NCI-H1436 (cell line): ENCODE measurements at places on chromosomes 3 and 15.
A peak's percentile ranks its signal among the peaks of the same experiment; 100 is the strongest.

DNA sequence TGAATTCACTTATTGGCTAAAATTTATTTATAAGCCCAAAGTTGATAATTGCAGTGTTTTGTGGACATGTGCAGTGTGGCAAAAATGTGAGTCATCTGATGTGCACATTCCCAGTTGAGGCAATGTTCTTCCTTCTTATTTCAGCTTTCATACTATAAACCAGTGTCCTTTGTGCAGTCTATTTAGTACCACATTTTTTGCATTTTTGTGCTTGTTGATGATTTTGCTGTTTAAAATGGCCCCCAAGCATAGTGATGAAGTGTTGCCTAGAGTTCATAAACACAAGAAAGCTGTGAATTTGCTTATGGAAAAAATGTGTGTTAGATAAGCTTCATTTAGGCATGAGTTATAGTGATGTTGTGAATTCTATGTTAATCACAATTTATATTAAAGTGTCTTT lies 19.4 kb upstream of the IL20RB start:
- DNase-seq: no peak

GRCh38 chr3:79184251-79184650 lies 583.5 kb downstream of the ROBO1 start:
- no peak for DNase-seq

DNA sequence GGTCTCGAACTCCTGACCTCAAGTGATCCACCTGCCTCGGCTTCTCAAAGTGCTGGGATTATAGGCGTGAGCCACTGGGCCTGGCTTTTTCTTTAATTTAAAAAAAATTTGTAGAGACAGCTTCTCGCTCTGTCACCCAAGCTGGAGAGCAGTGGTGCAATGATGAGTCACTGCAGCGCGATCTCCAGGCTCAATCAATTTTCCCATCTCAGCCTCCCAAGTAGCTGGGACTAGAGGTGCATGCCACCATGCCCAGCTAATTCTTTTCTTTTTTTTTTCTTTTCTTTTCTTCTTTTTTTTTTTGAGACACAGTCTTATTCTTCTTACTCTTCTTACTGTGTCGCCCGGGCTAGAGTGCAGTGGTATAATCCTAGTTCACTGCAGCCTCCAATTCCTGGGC lies 19.8 kb downstream of the TUBGCP4 start:
- no peak for DNase-seq

GRCh38 chr15:61063875-61064320 lies 165.2 kb downstream of the RORA start:
- peak; percentile 47 for DNase-seq
